Left kidney (tissue), 8 donors: ENCODE measurements at places on chromosomes 7 and 10. TPM values are rescaled to one million over a fixed set of nuclear protein-coding genes. Genes with fewer than 3 reads are reported as not detected.

- DNase-seq: no peak
Observed at GRCh38 chr7:2849941-2850766, 6.0 kb upstream of the GNA12 start.

DNA sequence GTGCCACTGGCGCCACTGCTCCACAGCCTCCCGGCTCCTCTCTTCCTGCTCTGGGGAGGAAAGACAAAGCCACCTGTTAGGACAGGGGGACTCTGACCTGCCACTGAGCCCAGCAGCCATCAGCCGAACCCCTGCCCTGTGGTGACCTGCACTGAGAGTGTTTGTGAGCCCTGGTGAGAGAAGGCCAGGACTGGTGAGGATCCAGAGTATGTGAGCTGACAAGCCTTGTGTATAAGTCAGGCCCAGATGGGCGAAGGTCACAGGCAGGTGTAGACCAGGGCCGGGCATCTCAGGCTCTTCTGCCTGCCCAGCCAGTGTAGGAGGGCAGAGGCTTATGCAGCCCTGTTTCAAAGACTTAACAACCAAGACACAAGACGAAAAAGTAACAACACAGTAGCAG is 12.0 kb downstream of the UCMA start:
- DNase-seq: no peak

DNA sequence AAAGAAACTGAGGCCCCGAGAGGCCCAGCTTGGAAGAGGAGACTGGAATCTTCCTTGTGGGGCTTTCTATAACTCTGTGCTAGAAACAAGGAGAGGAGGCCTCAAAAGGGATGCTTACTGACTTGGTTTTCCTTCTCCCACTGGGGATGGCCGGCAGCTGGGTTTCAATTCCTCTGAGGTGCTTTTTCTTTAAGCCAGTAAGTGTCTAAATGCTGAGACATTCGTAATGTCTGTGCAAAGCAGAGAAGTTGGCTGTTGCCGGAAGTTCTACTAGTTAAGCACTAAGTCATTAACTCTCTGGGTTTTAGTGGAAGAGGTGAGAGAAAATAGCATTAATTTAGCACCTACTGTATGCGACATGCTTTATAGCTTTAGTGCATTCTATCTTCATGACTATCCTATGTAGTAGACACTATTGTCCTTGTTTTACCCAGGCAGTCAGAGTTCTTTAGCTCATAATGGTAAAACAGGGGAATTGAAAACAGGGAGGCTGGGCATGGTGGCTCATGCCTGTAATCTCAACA is 135.2 kb downstream of the RGS10 start:
- DNase-seq: no peak

- DNase-seq: no peak
Observed at GRCh38 chr10:90842725-90843124, 15.1 kb downstream of the HTR7 start.

GRCh38 chr10:121611393-121612159 is 13.3 kb upstream of the FGFR2 start:
- DNase-seq: no peak

HOXA7 gene
- 22.7 TPM for polyA plus RNA-seq

GRCh38 chr10:91559750-91560149 is 73.1 kb downstream of the PPP1R3C start:
- DNase-seq: no peak

PTTG1IP2 gene
- polyA plus RNA-seq: not detected

GBX1 gene
- polyA plus RNA-seq: 0.22 TPM

TAS2R3 gene
- 1.2 TPM for polyA plus RNA-seq

DNA sequence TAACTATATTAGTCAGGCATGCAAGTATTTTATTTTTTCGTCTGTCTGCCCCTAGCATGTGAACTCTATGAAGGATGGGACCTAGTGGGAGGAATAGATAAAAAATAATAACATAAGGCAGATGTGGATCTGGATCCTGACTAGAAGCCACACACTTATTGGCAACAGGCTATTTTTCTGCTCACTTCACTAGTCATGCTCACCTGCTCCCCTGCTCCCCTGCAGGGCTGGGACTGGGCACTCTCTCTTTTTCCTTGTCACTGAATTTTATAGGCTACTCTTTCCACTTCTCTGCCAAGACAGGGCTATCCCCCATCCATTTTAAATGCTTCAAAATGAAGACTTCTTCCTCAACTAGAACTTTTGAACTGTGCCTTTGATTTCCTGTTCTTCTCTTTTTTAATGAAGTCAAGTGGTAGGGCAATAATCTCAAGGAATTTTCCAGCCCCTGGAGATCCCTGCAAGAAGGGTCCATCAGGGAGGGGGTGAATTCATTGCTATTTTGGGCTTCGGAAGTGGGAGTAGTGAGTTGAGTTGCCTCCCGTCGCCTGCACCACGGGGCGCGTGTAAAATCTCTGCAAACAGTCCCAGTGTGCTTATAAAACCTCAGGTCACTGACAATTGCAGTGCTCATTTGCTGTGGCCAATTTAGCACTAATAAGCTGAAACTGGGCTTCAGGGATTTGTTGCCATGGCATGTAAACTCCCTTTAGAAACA is 156.7 kb upstream of the NPVF start:
- DNase-seq: no peak

DNA sequence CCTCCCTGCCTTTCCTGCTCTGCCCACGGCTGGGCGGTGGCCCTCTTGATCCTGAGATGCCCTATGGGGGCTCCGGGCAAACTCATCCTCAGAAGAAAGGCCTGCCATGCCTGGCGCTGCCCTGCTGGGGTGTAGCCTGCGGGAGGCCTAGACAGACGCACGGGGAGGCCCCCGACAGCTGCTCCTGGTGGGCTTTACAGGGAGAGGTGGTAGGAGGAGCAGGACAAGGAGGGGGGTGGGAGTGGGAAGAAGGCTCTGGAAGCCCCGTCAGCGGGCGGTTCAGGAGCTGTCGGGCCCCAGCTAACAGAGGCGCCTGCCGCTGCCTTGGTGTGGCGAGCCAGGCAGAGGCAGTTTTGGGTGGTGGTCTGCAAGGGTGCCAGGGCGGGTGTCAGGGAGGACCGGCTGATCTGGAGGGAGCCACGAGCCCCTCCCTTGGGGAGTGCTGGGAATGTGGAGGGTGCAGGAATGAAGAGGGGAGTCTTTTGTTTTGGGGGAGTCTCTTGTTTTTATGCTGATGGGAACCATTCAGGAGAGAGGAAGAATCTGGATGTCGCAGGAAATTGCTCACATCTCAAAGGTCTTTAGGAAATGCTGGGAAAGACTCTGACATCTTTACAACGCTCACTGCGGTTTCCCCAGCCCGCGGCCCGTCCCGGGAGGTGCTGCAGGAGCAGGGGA is 63.5 kb downstream of the CFAP46 start:
- DNase-seq: no peak

DNA sequence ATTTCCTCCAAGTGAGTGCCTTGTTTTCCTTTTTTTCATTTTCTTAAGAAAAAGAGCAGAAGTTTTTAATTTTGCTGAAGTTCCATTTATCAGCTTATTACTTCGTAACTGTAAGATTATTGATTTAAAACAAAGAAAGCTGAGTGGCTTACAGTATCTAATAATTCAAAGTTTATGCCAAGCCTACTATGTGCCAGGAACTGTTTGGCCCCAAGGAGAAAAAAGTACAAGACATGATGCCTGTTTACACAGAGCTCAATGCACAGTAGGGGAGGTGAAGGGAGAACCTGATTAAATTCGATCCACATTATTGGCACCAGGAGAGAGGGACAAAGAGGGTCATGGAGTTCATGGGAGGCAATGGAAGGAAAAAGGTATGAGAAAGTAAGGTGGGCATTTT is 419.3 kb upstream of the ZMIZ1 start:
- no peak for DNase-seq

GRCh38 chr10:3714531-3714930 is 70.5 kb downstream of the KLF6 start:
- no peak for DNase-seq

GRCh38 chr7:50353894-50354595 is 49.5 kb downstream of the IKZF1 start:
- DNase-seq: no peak

GRCh38 chr7:155807789-155808548 is 4.3 kb downstream of the SHH start:
- no peak for DNase-seq

INA gene
- polyA plus RNA-seq: 0.53 TPM

HPS1 gene
- 33.0 TPM for polyA plus RNA-seq

GRCh38 chr7:138872576-138872975 is 74.6 kb upstream of the ATP6V0A4 start:
- no peak for DNase-seq

GRCh38 chr10:103720328-103720963 is 134.9 kb downstream of the SH3PXD2A start:
- DNase-seq: peak; percentile 57
